Fibroblast of skin of left biceps (primary cell): ENCODE measurements at places on chromosomes 7 and 10.

DNA sequence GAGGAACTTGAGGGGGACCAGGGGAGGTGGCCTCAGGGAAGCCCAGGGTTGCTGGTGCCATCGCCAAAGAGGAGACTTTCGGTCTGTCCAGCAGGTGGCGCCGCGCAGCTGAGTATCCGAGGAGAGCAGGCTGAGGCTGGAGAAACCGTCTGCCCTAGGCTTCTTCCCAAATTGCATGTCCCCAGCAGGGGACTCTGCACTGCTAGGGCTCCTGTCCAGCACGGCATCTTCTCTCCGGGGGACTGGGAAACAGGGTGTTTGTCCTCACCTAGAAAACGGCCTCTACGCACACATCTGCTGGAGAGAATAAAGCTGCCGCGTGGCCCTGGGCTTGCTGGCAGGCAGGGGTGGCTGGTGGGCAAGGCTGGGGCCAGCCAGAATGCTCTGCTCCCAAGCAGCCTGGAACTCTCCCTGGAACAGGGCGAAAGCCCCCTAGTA is 161.9 kb downstream of the SH2D4B start:
- DNase-seq = peak; percentile 14

DNA sequence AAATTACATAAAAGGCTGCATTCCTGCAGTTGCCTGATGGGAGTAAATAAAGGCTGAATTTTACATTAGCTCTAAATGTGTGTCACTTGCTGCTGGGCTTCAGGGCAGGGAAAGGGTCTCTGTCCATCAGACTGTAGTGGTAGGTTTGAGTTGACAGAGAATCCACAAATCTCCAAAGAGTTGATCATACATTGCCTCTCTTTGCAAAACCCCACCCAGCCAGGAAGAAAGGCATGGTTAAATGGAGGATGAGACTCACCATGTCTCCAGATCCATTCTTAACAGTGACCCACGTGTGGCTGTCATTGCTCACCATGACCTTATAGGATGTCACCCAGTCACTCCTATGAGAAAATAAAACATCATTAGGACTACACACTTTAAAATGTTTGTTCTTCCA is 92.8 kb downstream of the CPXM2 start:
- DNase-seq = no peak

- no peak for DNase-seq
Observed at GRCh38 chr7:52695973-52696595, 339.3 kb upstream of the POM121L12 start.

GRCh38 chr10:126111516-126111915 is 215.2 kb downstream of the FANK1 start:
- no peak for DNase-seq

- no peak for DNase-seq
Observed at GRCh38 chr7:4097001-4097609, 585.0 kb upstream of the FOXK1 start.

DNA sequence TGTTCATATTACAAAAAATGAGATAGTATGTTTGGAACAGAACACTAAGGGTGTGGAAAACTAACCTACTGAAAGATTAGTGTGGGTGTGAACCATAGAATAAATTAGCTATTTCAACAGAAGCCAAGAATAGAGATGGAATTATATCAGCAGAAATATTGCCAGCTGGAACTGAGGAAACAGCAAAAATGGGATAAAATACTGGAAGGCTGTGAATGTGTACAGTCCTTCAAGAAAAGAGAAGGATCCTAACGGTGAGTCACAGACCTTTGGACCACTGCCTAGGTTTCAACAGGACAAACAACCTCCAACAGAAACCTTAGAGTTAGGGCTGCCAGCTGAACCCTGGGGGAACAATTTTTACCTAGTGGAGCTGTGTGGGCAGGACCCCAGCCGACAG is 395.0 kb downstream of the ZWINT start:
- DNase-seq = peak; percentile 12

DNA sequence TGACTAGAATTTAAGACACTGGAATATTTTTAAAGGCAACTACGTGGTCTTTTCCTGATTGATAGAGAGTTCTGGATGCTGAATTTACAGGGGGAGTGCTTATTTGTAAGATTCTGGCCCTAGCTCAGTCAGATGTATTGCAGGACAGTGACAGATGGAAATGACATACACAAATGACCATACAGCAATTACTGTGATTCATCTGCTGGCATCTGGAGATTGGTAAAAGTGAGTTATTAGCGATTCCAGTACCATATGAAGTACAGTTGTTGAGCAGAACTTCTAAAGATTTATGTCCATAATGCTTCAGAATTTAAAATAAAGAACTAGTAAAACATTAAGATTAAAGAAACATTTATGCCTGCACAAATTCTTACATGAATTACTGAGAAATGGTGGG is 243.2 kb downstream of the CRPPA start:
- no peak for DNase-seq

GRCh38 chr10:96606946-96607345 is 20.1 kb upstream of the TM9SF3 start:
- no peak for DNase-seq

- DNase-seq = no peak
Observed at GRCh38 chr7:134165252-134165651, 38.1 kb downstream of the LRGUK start.

- DNase-seq = no peak
Observed at GRCh38 chr7:159032322-159032721, 112.3 kb downstream of the VIPR2 start.

- DNase-seq = no peak
Observed at GRCh38 chr10:1662438-1663025, 74.8 kb downstream of the ADARB2 start.

DNA sequence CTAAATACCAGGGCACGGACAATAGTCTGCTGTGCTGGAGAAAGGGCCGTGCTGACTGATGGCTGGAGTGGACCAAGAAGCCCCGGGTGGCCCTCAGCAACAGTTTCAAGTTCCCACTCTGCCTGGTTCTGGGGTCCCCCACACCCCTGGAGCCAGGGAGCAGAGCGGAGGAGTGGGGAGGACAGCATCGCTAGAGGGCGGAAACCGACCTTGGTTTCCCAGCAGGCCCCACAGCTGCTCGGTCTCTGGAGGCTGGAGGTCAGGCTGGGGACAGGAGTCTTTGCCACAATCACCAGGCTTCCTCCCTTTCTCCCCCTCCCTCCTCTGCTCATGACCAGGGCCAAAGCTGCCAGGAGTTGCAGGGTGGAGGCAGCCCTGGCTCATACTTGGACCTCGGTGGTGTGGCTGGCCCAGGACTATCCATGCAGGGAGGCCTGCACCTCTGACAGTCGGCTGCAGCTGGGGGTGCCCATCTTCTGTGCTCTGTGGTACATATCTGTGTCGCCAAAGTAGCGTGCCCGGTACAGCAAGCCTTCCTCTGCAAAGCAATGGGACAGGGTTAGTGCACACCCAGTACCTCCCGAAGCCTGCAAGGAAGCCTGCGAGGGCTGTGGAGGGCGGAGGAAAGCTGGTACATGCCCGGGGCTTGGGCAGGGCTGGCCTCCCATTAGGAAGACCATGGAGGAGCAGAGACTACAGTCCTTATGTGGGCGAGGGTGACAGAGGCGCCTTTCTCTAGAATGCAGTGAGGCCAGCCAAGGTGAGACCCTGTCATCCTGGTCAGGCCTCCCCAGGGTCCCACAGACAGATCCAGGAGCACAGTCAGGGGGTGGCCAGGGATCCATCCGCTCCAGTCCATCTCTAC is 19.1 kb downstream of the DNAJB12 start:
- no peak for DNase-seq

DNA sequence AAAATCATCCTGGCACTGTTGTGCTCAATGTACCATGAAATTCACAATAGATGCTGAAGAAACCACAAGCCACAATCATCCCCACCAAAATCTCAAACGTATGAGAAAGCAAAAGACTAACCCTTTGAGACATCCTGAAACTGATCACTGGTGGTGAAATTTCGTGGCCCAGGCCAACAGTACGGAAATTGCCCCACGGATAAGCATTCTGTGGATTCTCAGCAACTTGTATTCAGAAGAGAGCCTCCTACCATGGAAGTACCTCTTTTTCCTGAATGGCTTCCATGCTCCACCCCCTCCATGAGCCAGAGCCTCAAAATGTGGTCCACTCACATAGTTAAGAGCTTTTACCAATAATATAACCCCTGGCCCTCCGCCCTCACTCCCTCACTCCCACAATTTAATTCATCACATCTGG is 163.9 kb upstream of the AUTS2 start:
- peak; percentile 74 for DNase-seq

- DNase-seq = no peak
Observed at GRCh38 chr10:49176310-49177268, 11.6 kb downstream of the TMEM273 start.

DNA sequence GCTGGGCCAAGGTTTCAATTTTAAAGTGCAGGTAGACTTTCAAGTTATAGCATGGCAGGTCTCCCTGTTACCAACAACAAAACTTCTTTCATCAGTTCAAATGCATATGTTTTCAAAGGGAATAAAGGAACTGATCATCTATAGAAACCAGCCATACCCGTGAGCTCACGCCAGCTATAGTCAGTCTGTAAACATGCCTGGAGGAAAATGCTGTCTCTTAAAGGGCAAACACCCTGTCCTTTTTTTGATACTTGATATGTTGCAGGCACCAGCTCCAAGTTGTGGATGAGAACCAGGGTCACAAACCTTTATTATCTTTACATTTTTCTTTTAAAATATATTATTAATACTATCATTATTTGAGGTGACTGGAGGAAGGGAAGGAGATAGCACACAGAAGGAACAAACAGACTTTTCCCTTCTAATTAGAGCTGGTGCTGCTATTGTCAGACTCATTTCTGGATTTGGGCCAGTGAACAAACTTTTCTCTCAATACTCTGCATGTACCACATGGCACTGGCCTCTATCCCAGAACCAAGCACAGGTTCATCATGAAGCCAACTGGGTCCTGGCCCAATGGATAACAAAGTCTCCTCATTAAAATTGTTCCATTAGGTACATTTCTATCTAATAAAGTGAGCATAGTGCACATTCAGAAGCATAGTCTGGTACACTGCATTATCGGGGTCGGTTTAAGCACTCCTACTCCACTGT is 1102.4 kb downstream of the SORCS3 start:
- no peak for DNase-seq

DNA sequence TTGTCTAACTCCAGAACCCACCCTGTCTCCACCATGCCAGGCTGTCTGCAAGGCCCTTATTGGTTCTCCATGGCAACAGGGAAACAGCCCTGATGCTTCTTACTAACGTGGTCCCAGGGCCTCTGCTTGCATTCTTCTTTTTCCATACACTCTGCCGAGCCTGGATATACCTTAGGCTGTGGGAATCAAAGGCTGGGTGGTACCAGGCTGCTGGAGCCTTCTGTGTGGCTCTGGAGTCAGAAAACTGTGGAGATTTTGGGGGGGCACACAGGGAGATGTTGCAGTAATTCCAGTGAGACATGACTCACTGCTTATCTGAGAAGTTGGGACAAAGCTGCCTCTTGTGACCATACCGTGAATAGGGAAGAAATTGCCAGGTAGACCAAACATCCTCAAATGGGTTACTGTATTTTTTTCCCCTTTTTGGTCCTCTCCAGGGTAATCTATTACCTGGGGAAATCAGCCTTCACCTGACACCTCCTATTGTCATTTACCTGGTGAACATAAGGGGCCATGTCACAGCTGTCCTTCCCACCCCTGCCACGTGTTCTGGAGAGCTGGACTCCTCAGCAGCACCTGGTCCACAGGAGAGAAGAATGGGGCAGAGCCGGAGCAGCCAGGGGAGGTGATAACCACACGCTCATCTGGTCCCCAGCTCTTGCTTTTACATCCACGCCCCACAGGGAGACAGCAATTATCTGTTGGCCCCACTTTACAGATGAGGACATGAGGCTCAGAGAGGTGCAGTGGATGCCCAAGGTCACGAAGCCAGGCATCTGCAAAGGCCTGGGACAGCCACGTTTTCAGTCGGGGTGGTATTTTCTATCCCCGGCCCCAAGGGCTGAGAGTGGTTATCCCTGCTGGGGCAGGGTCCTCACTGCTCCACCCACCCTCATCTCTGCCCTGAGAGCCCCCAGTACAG is 4.6 kb downstream of the CHST3 start:
- no peak for DNase-seq

DNA sequence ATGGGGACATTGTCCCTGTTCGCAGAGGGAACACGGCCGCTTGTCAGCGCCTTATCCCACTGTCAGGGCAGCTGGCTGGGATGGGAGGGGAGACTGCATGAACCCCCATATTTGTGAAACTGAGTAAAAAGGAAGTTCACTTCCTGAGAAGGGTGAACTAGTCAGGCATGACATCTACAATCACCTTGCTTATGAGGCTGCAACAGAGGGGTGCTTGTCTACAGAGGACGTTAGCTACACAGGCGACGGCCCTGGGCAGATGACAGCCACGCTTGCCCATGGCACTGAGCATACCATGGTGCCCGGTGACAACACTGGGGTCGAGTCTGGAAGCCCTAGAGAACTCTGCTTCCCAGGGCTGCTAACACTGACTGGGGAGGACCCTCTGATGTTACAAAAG is 46.0 kb upstream of the KDM7A start:
- no peak for DNase-seq

GRCh38 chr7:47228386-47229014 is 353.4 kb downstream of the TNS3 start:
- DNase-seq = no peak

DNA sequence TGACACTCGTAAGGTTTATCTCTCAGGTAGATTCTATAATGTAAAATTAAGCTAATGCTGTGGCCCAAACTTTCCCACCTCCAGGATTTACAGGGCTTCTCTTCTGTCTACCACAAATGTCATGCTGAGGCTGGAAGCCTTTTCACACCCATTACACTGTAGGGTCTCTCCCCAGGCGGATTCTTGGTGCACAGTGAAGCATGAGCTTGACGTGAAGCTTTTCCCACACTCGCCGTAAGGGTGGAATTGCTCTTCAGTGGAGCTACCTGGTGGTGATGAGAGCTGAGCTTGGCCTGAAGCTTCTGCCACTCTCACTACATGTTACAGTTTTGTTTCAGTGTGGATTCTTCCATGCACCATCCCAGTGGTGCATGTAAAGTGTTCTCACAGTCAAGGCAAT is 11.4 kb downstream of the FAM200A start:
- DNase-seq = no peak

DNA sequence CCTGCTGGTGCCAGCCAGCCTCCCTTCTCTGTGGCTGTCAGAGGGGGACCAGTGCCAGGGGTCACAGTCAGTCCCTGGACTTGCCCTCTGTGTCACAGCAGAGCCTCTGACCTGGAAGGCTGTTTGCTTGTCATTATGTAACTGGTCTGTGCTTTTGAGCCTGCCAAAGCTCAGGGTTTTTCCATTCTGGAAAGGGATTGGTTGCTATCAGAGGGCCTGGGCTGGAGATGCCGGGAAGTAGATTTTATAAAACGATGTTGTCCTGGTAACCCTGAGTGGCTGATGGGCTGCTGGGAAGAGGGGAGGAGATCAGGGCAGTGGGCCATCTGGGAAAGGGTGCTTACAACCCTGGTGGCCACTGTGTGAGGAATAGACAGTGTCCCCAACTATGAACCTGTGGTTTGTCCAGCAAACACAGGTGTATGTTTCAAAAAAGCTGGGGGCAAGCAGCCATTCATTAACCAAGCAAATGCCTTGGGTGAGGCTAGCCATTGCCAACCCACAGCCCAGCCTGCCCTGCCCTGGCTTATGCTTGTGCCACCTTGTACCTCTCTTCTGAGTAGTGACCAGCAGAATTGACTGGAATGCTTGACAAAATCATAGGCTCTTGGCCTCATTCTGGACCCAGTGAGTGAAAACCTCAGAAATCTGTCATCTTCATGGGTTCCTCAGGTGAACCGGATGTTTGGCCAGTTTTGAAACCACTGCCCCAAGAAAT is 21.6 kb downstream of the SFTPD start:
- no peak for DNase-seq

GRCh38 chr10:75894761-75895160 is 463.3 kb downstream of the LRMDA start:
- no peak for DNase-seq

- no peak for DNase-seq
Observed at GRCh38 chr7:12586271-12586670, 15.8 kb downstream of the SCIN start.
